NCI-H2029 (cell line): ENCODE measurements at places on chromosomes 5 and 9.

- DNase-seq, result no peak
Measured at GRCh38 chr5:127609957-127610356, 38.9 kb upstream of the CTXN3 start.

DNA sequence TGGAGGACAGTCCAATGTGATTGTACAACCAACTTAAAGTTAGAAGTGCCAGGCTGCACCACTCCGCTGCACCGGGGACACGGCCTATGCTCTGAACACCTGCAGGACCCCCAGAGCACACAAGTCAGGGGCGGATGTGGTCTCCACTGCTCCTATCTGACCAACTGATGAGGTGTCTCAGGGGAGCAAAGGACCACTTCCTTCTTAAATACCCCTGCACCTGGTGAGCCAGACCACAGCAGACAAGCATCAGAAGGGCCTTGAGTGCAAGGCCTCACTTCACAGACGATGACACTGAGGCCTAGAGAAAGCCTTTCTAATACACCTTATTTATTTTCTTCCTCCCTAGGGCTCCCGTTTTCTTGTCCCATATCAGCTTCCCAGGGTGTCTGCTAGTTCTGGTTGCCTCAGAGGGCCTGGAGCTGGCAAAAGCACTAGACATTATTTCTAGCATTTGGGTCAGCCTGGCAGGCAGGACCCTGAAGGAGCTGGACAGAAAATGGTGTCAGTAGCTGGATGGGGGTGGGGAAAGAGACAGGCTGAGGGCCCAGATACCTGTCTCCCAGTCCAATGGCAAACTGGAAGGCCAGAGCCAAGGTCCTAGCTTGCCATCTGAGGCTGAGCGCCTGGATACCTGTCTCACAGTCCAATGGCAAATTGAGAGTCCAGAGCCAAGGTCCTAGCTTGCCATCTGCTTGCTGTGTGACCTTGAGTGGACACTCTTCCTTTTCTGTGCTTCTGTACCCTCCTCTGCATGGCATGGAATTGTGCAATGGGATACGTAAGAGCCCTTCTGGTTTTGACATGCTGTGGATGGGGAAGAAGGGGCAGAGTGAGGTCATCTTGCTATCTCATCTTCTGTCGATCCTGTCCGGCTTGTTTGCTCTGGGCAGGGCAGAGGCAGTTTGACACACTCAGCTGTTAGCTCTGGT lies 9.0 kb downstream of the CCDC69 start:
- DNase-seq, result no peak

GRCh38 chr5:3354606-3355005 lies 241.0 kb upstream of the IRX1 start:
- no peak for DNase-seq

DNA sequence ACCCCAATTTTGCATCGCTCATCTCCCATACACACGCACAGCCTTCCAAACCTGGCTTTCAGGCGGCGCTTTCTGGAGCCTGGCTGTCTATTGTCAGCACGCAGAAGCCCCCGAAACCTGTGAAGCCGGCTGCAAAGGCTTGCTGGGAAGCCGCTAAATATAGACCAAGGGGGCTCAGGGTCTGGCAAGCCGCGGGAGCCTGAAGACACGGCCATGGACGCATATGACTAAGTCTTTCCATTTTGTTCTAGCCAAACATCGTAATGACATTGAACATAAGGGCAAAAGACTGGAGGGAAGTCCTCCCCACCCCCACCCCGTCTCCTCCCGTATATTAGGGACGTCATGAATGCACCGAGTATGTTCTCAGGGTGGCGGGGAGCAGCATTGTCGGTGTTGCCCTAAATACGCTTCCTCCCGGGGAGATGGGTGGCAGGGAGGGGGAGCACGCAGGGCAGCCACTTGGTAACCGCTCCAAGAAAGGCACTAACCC lies 1.1 kb downstream of the CTNND2 start:
- DNase-seq, result no peak

DNA sequence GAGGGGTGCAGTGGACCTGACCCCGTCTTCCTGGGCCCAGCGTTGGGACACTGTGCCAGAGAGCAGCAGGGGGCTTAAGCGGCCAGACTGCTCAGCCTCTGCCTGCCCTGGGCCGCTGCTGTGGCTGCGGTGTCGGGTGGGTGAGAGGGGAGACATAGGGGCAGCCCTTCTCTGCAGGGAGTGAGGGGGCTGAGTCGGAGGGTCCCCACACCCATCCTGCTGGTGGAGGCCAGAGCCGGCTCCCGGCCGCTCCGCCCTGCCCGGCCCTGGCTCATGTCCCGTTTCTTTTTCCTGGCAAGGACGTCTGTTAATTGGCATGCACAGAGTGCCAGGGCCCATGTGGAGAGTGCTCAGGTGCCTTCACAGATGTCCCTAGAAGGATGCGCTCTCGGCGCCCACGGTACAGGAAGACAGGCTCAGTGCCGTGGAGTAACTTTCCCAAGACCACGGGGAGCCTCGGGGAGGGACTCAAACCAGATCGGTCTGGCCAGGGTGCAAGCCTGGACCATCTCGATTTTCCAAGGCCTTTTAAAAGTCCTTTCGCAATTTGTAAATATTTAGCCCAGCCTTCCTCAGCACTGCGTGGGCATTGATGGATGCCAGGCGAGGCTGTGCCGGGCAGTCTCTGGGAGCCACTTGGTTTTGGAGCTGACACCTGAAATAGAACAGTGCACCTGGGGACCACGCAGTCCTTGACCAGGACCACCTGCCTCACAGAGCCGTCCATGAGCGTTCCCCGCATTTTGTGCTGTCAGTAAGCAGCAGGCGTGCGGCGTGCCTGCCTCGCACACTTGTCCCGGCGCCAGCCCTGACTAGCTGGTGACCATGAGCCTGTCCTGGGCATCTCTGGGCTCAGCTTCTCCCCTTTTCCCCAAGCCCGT lies 60.9 kb downstream of the RXRA start:
- DNase-seq, result peak; percentile 41

GRCh38 chr9:123925819-123926218 lies 4.1 kb downstream of the DENND1A start:
- no peak for DNase-seq

DNA sequence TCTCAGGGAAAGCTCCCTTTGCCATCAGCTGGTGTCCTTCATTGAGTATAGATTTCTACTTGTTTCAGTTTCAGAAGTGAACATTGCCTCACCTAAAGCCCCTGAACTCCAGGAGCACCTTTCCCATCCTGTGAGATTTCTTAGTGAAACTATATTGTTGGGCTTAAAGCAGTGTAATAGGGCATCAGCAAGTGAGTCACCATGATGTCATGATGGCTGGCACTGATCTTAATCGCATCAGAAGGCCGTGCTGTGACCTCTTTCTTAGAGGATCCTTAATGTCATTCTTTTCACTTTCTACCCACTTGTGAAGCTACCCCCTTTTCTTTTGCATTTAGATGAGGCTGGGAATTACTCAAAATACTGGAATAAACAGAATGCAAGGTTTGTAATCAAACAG lies 401.3 kb downstream of the MTRR start:
- DNase-seq, result no peak

DNA sequence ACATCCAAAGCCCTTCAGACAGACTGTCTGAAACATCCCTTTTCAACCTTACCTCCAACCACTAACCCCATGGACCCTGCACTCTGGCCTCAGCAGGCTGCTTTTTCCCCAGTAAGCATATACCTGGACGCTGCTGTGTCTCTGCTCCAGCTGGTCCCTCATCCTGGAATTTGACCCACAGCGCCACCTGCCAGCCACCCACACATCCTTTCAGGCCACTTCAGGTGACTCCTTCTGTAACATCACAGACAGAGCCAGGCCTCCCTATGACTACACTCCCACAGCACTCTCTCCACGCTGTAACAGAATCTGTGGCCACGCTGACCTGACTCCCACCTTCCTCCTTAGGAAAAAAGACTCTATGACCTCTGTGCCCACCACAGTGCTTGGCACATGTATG lies 3.4 kb downstream of the MGAT1 start:
- DNase-seq, result no peak

GRCh38 chr5:148020257-148020988 lies 43.4 kb upstream of the SPINK5 start:
- no peak for DNase-seq

DNA sequence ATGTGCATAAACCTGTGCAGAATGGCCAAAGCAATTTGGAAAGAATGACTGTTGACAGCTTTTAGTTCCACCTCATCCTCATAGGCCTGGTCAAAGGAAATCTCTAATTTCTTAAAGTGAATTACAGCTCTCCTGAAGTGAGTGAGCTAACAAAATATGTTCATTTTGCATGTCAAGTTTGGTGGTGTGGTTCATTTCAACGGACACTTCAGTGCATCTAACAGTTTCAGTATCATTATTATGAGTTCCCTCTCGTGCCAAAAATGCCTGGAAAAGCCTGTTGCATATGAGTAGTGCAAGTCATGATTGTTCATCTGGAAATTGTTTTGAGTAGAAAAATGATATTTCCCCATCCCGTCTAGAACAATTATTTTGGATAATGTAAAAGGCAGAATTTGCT lies 53.2 kb upstream of the HMHB1 start:
- DNase-seq, result no peak

- DNase-seq, result no peak
Measured at GRCh38 chr9:76405868-76406267, 11.6 kb upstream of the RFK start.

GRCh38 chr5:77003246-77003645 lies 27.0 kb upstream of the AGGF1 start:
- no peak for DNase-seq

- DNase-seq, result no peak
Measured at GRCh38 chr5:113344973-113345940, 89.5 kb downstream of the TSSK1B start.

GRCh38 chr5:129724222-129724621 lies 23.7 kb upstream of the MINAR2 start:
- DNase-seq, result no peak

GRCh38 chr5:50702615-50703366 lies 36.4 kb downstream of the PARP8 start:
- DNase-seq, result no peak

GRCh38 chr5:177473443-177474001 lies at the start of gene DBN1:
Gene DBN1, minus strand, starts transcription at chr5:177473634. Its CDS starts 113 bp downstream, at chr5:177473521.
- DNase-seq, result peak; percentile 65

DNA sequence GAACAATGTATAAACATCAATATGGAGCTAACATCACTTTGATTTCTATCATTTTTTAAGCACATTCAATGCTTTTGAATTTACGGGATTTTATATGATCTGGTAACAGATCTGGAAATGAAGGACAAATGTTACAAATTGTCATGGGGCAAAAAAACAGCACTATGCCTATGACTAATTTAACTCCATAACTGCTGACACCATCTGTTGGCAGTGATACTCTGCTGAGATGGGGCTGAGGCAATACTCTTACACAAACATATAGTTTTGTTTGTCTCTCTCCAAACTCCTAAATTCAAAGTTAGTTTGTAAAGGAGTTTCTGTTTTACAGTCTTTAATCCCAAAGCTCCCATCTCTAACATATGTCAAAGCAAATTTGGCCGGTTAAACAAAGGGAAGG lies 132.5 kb upstream of the FER start:
- no peak for DNase-seq

DNA sequence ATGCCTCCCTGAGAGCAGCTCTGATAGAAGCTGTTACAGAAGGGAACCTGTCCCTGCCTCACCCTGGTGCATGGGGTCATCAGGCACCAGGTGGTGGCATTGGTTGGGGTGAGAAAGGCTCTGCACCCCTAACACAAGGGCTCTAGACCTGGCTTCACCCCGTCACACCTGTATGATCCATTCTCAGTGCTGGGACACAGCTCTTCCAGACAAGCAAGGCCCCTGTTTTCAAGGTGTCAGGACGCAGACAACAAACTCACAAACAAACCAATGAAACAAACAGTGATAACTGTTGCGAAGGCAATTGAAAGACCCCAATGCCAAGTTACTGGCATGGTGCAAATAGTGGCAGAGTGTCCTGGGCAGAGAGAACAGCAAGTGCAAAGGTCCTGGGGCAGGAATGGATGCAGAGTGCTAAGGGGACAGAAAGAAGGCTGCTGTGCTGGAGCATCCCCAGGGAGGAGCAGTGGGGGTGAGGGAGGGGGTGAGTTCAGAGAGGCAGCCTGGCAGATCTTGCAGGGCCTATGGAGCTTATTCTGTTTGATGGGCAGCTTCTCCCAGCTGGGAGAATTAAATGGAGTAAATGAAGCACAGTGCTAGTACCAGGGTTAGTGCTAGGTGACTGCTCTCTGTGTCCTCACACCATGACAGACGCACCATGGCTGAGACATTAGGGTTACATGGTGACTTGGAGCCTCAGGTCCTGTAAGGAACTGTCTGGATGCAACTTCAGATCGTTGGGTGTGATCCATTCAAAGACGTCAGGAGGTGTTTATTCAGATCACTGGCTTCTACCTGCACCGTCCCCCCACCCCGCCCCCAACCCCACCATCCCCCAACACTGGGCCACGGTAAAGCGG lies 67.9 kb upstream of the UNC5A start:
- no peak for DNase-seq

DNA sequence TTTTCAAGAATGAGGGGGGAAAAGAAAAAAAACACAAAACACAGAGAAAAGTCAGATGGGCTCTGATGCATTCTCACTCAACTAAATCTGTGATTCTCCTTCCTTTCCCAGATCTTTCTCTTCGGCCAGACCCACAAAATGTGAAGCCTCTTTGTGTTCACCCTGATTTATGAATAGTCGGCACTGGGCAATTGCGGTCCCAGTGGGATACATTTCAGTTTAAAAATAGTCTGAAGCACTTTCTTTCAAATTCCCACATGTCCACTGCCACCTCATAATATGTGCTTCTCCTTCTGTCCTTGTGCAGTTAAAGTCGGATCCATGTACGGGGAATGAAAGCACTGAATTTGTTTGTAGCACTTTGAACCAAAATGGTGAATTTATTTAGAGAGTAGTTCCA lies 995.4 kb upstream of the WWC1 start:
- no peak for DNase-seq

GRCh38 chr5:87010736-87011135 lies 256.9 kb upstream of the RASA1 start:
- no peak for DNase-seq

- DNase-seq, result no peak
Measured at GRCh38 chr9:124784509-124784908, 7.6 kb downstream of the OLFML2A start.

DNA sequence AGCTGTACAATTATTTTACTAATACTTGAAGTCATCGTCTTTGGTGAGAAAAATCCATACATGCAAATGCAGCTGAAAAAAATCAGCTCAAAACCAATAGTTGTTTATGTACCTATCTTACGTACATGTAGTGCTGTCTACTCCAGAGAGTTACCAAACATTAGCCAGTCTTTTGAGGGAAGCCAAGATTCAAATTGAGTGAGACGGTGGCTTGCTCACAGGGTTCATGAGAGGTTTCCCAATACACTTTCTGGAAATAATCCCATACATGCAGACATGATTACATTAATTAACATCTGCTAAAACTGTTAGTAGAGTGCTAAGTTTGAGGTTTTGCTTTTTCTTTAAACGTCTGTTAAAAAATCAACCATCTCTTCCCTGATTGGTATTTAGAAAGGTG lies 2.3 kb downstream of the C9orf72 start:
- DNase-seq, result no peak

GRCh38 chr5:110651507-110651906 lies 75.0 kb downstream of the TMEM232 start:
- no peak for DNase-seq
